Activated CD4-positive, alpha-beta T cell treated with anti-CD3 and anti-CD28 coated beads, Interleukin-2, amount 10 ng/mL, durations not matched to agents 7 days and 5 days (primary cell): ENCODE measurements at places on chromosomes 7 and 10. TPM values are rescaled to one million over a fixed set of nuclear protein-coding genes. Genes with fewer than 3 reads are reported as not detected.

DNA sequence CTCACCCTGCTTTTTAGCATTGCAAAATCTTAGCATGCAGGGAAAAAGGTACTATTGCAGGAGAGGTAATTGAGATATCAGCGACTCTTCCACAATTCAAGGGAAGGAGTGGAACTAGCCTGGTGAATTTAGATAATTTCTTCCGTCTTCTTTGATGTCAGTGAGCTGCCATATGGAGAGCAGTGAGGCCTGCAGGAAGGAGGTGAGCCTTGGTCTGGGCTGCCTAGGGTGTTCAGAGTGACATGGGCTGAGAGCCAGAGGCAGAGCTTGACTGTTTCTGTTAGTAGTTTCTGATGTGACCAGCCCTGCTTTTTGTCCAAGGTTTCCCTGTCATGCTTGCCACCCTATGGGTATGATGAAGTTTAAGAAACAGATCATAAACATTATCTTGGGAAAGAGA, 28.6 kb downstream of the KAT6B start:
- peaks cover 21% of the 10 kb centered on the region for H3K4me1 ChIP-seq
- H3K4me3 ChIP-seq: no peak overlapping the region
- H3K27me3 ChIP-seq: no peaks in the 10 kb centered on the region
- DNase-seq: no peak
- peak overlapping the region; percentile 54 for H3K27ac ChIP-seq

Gene OTUD1
- total RNA-seq: 16.4 TPM

GRCh38 chr7:90520484-90520883, 51.0 kb downstream of the PTTG1IP2 start:
- H3K4me1 ChIP-seq: no peaks in the 10 kb centered on the region
- H3K36me3 ChIP-seq: no peaks in the 10 kb centered on the region
- H3K27me3 ChIP-seq: peaks cover 8% of the 10 kb centered on the region
- H3K4me3 ChIP-seq: no peak overlapping the region

DNA sequence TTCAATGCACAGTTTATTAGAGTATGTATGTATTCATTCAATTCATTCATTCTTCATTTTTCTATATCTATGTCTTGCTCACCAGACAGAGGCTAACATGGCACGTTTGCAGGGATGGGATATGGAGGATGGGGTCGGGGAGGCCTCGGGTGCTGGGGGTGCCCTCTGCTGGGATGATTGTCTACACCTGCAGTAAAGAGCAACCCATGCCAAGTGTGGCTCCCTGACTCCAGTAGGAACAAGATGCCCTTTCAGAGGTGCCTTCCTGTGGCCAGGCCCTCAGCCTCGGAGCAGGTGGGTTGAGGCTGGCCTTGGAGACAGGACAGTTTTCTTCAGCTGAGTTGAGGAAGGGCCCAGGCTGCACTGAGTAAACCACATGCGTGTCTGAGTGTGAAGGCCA, 157.2 kb downstream of the SH2D4B start:
- no peak overlapping the region for H3K4me3 ChIP-seq
- H3K36me3 ChIP-seq: no peaks in the 10 kb centered on the region

GRCh38 chr10:13707156-13707881, 120.6 kb downstream of the PRPF18 start:
- H3K4me3 ChIP-seq: peak overlapping the region; percentile 55
- H3K27me3 ChIP-seq: peaks cover 32% of the 10 kb centered on the region
- peaks cover 21% of the 10 kb centered on the region for H3K4me1 ChIP-seq
- DNase-seq: peak; percentile 14
- H3K27ac ChIP-seq: no peak overlapping the region

Gene OR2A1
- 0.17 TPM for total RNA-seq

DNA sequence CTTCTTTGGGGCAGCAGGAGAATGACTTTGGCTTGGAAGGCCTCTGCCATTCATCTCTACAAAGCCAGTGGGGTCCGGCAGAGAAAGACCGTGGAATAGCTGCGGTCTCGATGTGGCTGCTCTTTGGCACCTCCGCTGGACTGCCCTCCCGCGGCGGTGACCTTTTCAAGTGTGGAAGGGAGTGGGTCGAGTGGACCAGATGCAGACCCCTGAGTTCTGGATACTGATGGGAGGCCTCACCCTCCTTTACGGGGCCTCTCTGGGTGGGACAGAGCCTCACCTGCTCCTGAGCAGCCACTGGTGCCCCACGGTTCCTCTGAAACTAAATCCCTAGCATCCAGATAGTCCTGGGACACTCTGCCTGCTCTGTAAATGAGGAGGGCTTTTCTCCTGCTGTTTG, 113.1 kb downstream of the NT5C2 start:
- H3K27ac ChIP-seq: no peak overlapping the region
- H3K36me3 ChIP-seq: no peaks in the 10 kb centered on the region
- no peaks in the 10 kb centered on the region for H3K4me1 ChIP-seq
- no peaks in the 10 kb centered on the region for H3K27me3 ChIP-seq
- DNase-seq: no peak
- no peak overlapping the region for H3K4me3 ChIP-seq

- peaks cover 2% of the 10 kb centered on the region for H3K36me3 ChIP-seq
- peak within 1 kb of the TSS; percentile 85 for H3K27ac ChIP-seq
- H3K27me3 ChIP-seq: peaks cover 17% of the 10 kb centered on the region
- H3K4me3 ChIP-seq: peak within 1 kb of the TSS; percentile 84
Observed at GRCh38 chr7:76302347-76303201, at the start of gene HSPB1. Gene HSPB1 (plus strand): TSS chr7:76302673. CDS start chr7:76302713, 40 bp downstream.

DNA sequence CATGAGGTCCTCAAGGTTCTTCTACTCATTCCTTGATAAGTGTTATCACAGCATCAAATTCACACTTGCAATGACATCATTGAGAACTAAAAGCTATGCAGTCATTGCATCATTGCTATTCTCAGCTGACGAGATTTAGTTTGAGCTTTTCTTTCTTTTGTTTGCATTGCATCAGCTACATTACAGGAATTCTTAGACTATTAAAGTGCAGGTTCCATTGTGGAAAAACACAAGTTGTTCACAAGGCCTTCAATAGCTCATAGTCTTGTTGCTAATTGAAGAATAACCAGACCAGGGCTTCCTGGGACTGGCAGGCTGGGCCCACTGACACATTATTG, 139.3 kb downstream of the CXCL12 start:
- no peaks in the 10 kb centered on the region for H3K4me1 ChIP-seq
- H3K4me3 ChIP-seq: no peak overlapping the region
- no peak overlapping the region for H3K27ac ChIP-seq
- peaks cover 3% of the 10 kb centered on the region for H3K27me3 ChIP-seq

DNA sequence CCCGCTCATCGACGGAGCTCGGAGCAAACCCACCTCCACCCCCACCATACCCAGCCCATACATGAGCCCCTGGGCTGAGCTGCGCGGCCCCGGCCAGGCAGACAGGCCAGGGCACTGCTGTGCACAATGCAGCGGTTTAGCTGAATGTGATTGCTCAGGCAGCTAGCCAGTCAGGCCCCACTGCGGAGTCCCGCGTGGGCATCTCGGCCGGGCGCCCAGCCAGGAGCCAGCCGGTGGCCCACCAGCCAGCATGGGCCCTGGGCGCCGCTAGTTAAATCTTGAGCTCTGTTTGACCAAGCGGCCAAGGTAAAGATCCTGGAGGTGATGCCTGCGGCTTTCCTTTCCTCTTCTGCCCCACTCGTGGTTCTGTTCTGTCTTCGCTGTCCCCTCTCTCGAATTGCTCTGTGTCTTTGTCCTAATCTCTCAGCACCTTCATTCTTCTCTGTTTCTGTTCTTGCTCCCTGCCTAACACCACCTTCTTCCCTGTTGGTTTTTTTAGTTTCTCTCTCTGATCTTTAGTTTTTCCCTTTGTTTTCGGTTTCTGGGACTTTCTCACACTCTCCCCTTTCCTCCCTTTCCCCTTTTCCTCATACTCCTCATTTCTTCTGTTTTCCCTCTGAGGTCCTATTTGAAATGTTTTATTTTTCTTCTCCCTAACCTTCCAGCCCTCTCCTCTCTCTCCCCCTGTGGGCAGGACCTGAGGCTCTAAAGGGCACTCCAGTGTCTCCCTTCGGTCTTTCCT, 6.6 kb downstream of the UFSP1 start:
- no peak for DNase-seq
- peaks cover 78% of the 10 kb centered on the region for H3K36me3 ChIP-seq
- H3K4me1 ChIP-seq: peaks cover 65% of the 10 kb centered on the region
- H3K4me3 ChIP-seq: no peak overlapping the region

- H3K36me3 ChIP-seq: no peaks in the 10 kb centered on the region
- no peaks in the 10 kb centered on the region for H3K27me3 ChIP-seq
- H3K27ac ChIP-seq: no peak overlapping the region
Observed at GRCh38 chr7:156389116-156389692, 251.4 kb upstream of the RNF32 start.

DNA sequence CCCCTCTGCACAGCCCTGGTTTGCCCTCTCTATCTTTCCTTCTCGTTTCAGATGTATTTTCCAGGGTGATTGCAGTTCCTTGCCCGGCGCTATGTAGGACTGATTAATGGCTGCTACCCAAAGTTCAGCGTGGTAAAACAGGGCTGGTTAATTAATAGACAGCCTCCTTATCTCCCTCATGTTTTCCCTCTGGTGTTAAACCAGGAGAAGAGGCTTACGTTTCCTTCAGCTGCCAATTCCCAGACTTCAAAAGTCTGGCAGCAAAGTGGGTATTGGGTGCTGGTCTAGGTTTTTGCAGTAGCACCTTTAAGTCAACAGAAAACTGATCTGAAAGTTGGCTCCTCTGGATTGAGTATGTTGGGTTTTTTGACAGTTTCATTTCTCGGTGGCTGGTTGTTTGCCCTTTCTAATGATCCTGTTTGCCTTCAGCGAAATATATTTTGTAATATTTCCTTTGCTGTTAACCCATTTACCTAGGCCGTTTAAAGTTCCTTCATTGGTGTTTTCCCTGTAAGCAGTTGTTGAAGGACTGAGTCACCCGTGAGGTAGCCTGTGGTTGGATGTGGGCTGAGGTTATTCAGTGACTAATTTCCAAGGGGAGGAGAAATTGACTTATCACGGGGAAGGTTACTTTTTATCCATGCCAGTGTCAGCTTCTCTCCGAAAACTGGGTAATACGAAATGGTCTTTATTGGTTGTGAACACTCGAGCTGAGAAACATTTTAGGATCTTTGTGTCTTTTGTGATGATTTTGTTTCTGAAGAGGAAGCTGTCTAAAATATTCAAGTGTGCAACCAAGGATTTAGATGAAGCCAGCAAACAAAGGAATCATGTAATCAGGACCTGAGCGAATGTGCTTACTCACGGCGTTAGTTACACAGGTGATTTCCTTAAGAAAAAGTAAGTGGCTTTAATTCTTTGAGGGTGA, 257.2 kb downstream of the KIAA1217 start:
- DNase-seq: peak; percentile 24
- H3K4me3 ChIP-seq: no peak overlapping the region
- no peaks in the 10 kb centered on the region for H3K36me3 ChIP-seq
- H3K4me1 ChIP-seq: peaks cover 29% of the 10 kb centered on the region
- H3K27me3 ChIP-seq: peaks cover 8% of the 10 kb centered on the region
- H3K27ac ChIP-seq: peak overlapping the region; percentile 44

GRCh38 chr10:101824736-101825135, 6.5 kb upstream of the OGA start:
- H3K27ac ChIP-seq: no peak overlapping the region
- DNase-seq: no peak
- peaks cover 3% of the 10 kb centered on the region for H3K36me3 ChIP-seq
- peaks cover 18% of the 10 kb centered on the region for H3K4me1 ChIP-seq
- H3K27me3 ChIP-seq: no peaks in the 10 kb centered on the region

DNA sequence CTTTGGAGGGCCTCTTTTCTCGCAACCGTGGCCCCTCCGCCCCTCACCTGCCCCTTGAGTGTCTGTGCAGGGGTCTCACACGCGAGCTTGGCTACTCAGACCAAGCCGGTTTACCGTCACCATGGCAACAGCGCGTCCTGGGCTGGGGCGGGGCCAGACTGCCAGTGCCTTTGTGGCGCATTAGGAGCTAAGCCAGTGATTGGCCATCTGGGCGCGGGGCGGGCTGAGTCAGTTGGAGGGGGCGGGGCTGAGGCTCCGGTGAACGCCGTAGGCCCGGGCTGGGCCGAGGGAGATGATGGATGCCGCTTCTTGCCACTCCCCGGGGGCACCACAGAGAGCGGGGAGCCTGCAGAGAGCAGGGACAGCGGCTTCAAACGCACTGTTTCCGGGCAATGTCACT, 48.7 kb upstream of the FXYD4 start:
- H3K4me1 ChIP-seq: peaks cover 29% of the 10 kb centered on the region
- peaks cover 12% of the 10 kb centered on the region for H3K27me3 ChIP-seq
- H3K36me3 ChIP-seq: peaks cover 2% of the 10 kb centered on the region
- peak overlapping the region; percentile 58 for H3K27ac ChIP-seq
- peak; percentile 84 for DNase-seq
- no peak overlapping the region for H3K4me3 ChIP-seq

- H3K27ac ChIP-seq: no peak within 1 kb of the TSS
- DNase-seq: no peak
- peaks cover 3% of the 10 kb centered on the region for H3K4me1 ChIP-seq
- H3K27me3 ChIP-seq: peaks cover 46% of the 10 kb centered on the region
Observed at GRCh38 chr10:132186488-132187429, at the start of gene DPYSL4. Gene DPYSL4 (plus strand): TSS chr10:132186948. CDS start chr10:132187064, 116 bp downstream.
